Thyroid gland (tissue), 4 donors: ENCODE measurements at places on chromosomes 12 and 14. TPM values are rescaled to one million over a fixed set of nuclear protein-coding genes. Genes with fewer than 3 reads are reported as not detected.

DNA sequence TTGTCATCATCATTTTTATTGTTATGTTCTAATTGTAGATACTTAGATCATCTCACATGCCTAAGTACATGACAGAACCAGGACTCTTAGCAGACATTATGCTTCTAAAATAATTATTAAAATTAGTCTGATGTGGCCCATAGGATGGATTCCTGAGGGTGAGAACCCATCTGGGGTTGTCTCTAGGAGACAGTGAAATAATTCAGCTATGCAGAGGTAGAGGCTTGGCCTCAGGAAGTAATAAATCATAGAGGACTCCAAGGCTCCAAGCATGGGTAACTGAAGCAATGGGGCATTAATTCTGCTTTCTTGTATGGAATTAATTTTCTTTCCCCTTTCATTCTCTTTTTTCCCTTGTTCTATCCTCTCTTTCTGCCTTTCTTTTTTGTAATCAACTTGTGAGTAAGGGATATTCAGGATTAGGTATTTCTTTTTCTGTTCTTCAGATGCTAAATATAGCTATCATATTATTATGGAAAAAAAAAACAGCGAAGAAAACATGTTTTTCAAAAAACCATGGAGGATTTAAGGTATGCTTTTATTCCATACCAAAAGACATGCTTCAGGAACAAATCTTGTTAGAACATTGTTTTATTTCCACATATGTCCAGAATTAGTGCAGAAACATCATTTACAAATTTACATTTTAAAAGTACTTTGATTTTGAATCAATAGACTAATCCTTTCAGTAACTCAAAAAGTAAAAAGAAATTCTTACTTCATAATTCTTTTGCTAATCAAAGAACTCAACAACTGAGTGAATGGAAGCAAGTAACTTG is 263.2 kb downstream of the TRHDE start:
- H3K27ac ChIP-seq: no peak overlapping the region
- no peaks in the 10 kb centered on the region for H3K27me3 ChIP-seq
- H3K4me1 ChIP-seq: no peaks in the 10 kb centered on the region

DNA sequence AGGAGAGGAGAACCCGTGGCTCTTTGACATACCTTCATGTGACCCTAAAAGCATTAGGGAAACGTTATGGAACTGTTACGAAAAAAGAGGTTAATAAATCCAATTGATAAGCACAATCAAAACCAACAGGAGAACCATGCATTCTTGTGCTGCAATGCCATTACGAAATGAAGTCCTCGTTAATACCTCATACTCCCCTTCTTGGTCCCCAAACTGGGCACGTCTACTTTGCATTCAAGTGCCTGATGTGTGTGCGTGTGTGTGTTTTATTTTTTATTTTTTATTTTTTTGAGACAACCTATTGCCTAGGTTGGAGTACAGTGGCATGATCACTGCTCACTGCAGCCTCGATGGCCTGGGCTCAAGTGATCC is 150.0 kb downstream of the ETV6 start:
- H3K4me3 ChIP-seq: no peak overlapping the region
- DNase-seq: no peak
- H3K27me3 ChIP-seq: no peaks in the 10 kb centered on the region
- H3K36me3 ChIP-seq: no peaks in the 10 kb centered on the region
- peaks cover 24% of the 10 kb centered on the region for H3K4me1 ChIP-seq
- H3K27ac ChIP-seq: no peak overlapping the region

GRCh38 chr12:95790033-95790916 is at the start of gene NTN4:
Gene NTN4, minus strand, starts transcription at chr12:95790764. Its CDS starts 455 bp downstream, at chr12:95790309.
- DNase-seq: peak; percentile 21
- H3K27ac ChIP-seq: peak within 1 kb of the TSS; percentile 61
- no peaks in the 10 kb centered on the region for H3K27me3 ChIP-seq
- H3K36me3 ChIP-seq: no peaks in the 10 kb centered on the region
- H3K4me1 ChIP-seq: peaks cover 11% of the 10 kb centered on the region

- DNase-seq: no peak
- H3K4me1 ChIP-seq: no peaks in the 10 kb centered on the region
- no peak overlapping the region for H3K4me3 ChIP-seq
- H3K27ac ChIP-seq: no peak overlapping the region
- no peaks in the 10 kb centered on the region for H3K36me3 ChIP-seq
Observed at GRCh38 chr12:106566771-106567170, 16.0 kb upstream of the RFX4 start.

DNA sequence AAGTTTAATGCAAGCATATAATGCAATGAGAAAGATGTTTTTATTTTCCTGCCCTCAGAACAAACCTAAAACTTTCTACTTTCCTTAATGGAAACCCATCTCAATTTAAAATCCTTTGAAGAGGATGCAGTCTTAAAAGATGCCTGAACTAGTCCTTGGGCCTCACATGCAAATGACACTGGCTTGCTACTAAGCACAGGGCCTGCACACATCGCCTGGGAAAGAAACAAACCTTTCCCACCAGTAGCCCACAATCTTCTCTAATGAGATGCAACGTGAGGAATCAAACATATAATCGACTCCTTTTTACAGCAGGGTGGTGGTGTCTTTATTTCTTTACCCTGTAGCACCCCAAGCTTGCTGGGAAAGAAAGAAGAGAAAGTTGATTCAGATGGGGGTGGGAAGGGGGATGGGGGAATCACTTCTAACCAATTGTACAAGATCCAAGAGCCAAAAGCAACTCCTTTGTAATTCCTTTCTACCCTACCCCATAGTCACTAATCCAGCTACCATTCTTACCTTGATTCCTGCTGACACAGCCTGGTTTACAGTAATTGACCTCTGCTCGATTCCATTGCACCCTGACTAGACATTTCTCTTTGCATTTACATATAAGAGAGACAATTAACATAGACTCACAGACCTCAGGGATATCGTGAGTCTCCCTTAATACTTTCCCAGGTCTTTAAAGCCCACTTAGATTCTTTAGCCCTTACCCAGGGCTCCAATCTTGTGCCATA is 69.5 kb upstream of the FERMT2 start:
- no peak overlapping the region for H3K4me3 ChIP-seq
- H3K4me1 ChIP-seq: no peaks in the 10 kb centered on the region
- no peak for DNase-seq

GRCh38 chr14:28946267-28946666 is 179.7 kb downstream of the FOXG1 start:
- H3K4me1 ChIP-seq: no peaks in the 10 kb centered on the region
- H3K4me3 ChIP-seq: no peak overlapping the region
- H3K36me3 ChIP-seq: no peaks in the 10 kb centered on the region
- H3K27ac ChIP-seq: no peak overlapping the region

DNA sequence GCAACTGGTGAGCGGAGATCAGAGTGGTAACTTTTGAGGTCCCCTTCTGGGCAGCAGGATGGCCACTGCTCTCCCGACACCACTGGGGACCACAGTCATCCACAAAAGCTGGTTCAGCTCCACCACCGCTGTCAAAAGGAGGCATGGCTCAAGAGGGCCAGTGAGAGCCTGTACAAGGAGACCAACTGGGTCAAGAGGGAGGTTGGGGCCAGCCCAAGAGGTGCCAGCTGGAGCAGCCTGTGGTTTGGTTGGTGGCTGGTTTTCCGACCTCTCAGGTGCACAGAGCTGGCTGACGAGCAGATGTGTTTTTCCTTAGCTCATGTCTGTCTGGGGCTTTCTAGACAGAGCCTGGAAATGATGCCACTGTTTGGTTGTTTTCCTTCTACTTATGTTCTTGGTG is 60.1 kb downstream of the ERH start:
- H3K27me3 ChIP-seq: no peaks in the 10 kb centered on the region
- no peak overlapping the region for H3K27ac ChIP-seq

- H3K36me3 ChIP-seq: no peaks in the 10 kb centered on the region
- H3K27me3 ChIP-seq: no peaks in the 10 kb centered on the region
- DNase-seq: peak; percentile 71
- no peak overlapping the region for H3K4me3 ChIP-seq
Observed at GRCh38 chr12:94615260-94616181, 34.8 kb downstream of the TMCC3 start.

DNA sequence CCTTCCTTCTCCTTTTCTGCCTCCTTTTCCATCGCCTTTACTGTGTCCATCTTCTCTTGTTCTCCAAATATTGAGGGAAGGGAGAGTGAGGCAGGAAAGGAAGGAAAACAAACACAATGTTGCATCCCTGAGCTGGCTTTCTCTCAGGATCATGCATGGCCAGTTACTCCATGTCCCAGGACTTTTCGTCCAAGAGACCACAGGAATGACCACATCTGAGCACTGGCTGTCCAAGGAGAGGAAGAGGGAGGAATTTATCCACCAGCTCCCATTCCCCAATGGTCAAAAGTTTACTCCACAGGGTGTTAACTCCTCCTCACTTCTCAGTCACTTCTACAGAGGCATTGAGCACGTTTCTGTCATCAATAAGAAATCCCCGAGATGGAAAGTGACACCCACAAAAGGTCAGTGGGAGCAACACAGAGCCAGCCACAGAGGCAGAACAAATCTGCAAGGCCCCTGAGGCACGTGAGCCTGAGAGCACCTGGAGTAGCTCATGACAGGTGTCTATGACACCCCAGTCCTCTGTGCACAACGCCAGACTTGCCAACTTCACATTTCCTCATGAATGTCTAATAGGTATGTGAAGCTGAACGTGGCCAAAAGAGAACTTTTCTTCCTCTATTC is 177.3 kb upstream of the NUDT4 start:
- H3K36me3 ChIP-seq: no peaks in the 10 kb centered on the region
- peaks cover 43% of the 10 kb centered on the region for H3K4me1 ChIP-seq
- no peak for DNase-seq
- H3K4me3 ChIP-seq: no peak overlapping the region
- no peaks in the 10 kb centered on the region for H3K27me3 ChIP-seq
- H3K27ac ChIP-seq: no peak overlapping the region

GRCh38 chr12:52644078-52644415 is 8.0 kb downstream of the KRT2 start:
- no peak overlapping the region for H3K27ac ChIP-seq
- H3K27me3 ChIP-seq: no peaks in the 10 kb centered on the region
- no peak overlapping the region for H3K4me3 ChIP-seq
- DNase-seq: no peak

GRCh38 chr12:14774906-14775635 is 28.2 kb downstream of the WBP11 start:
- H3K4me1 ChIP-seq: no peaks in the 10 kb centered on the region
- peak; percentile 51 for DNase-seq
- peak overlapping the region; percentile 94 for H3K27ac ChIP-seq
- no peaks in the 10 kb centered on the region for H3K27me3 ChIP-seq
- no peaks in the 10 kb centered on the region for H3K36me3 ChIP-seq

GRCh38 chr12:3753544-3754284 is 805 bp upstream of the CRACR2A start:
- peak overlapping the region; percentile 42 for H3K4me3 ChIP-seq
- H3K27me3 ChIP-seq: no peaks in the 10 kb centered on the region
- DNase-seq: no peak
- peak overlapping the region; percentile 37 for H3K27ac ChIP-seq

- DNase-seq: no peak
- H3K4me1 ChIP-seq: peaks cover 5% of the 10 kb centered on the region
- H3K27me3 ChIP-seq: no peaks in the 10 kb centered on the region
- H3K36me3 ChIP-seq: no peaks in the 10 kb centered on the region
- H3K4me3 ChIP-seq: no peak overlapping the region
Observed at GRCh38 chr14:63652406-63652805, 10.7 kb upstream of the WDR89 start.

The C12orf50 gene
- 0.11 TPM for total RNA-seq

The USP44 gene
- total RNA-seq: 2.8 TPM

The CLEC14A gene
- 23.4 TPM for total RNA-seq

The CELA1 gene
- total RNA-seq: not detected

The SLC5A8 gene
- 71.7 TPM for total RNA-seq

The TECPR2 gene
- 21.6 TPM for total RNA-seq

The EML5 gene
- total RNA-seq: 15.8 TPM

The NR4A1 gene
- total RNA-seq: 156 TPM

The RNASE9 gene
- not detected for total RNA-seq

The NTS gene
- not detected for total RNA-seq

The SCN8A gene
- total RNA-seq: 1.5 TPM

The OTX2 gene
- total RNA-seq: not detected
